ENCODE measurements at places on chromosomes 4 and X.

DNA sequence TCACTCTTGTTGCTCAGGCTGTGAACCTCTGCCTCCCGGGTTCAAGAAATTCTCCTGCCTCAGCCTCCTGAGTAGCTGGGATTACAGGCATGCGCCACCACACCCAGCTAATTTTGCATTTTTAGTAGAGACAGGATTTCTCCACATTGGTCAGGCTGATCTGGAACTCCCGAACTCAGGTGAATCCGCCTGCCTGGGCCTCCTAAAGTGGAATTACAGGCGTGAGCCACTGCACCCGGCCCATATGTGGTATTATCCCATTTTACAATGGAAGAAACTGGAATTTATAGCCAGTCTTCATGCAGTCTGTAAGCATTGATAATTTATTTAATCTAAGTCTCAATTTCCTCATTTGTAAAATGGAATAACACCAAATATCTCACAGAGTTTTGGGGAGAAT, 161.8 kb downstream of the GABRB1 start:
- DNase-seq, result no peak

- DNase-seq, result no peak
Measured at GRCh38 chr4:98568941-98569663, 89.3 kb downstream of the TSPAN5 start.

- no peak for DNase-seq
Measured at GRCh38 chr4:8402181-8402597, 38.3 kb downstream of the ACOX3 start.

DNA sequence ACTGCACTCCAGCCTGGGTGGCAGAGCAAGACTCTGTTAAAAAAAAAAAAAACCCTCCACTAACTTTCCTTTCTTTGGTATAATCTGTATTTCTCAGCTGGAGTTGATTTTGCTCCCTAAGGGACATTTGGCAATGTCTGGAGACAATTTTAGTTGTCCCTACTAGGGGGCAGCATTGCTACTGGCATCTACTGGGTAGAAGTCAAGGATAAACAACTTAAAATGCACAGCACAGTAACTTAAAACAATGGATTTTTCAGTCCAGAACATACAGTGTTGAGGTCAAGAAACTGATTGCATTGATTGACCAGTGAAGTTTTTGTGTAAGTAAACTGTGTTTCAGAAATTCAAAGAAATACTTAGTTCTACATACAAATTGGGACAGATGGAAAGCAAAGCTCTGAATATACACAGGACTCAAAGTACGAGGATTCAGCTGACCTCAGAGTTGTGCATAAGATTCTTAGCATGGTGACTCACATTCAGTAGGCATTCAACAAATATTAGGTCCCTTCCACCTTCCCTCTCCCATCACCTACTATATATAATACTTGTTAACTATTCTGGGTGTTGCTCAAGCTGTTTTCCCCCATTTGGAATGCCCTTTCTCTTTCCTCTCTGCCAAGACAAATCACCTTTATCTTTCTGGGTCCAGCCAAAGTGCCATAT, 8.8 kb downstream of the DDX53 start:
- DNase-seq, result no peak

DNA sequence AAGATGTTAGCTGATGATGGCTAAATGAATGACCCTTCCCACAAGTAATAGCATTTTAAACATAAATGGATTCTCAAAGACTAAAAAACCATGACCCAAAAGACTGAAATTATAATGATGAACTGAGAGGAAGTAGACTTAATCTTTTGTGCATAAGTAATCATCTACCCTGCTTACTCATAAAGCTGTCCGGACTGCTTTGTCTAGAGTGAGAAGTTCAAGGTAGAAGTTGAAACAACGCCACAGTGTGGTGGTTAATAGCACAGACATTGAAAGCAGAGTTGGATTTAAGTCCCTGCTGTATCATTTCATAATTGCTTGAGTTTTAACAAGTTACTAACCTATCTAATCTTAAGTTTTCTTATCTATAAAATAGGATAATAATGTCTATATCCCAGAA, 346.6 kb downstream of the CENPC start:
- no peak for DNase-seq

DNA sequence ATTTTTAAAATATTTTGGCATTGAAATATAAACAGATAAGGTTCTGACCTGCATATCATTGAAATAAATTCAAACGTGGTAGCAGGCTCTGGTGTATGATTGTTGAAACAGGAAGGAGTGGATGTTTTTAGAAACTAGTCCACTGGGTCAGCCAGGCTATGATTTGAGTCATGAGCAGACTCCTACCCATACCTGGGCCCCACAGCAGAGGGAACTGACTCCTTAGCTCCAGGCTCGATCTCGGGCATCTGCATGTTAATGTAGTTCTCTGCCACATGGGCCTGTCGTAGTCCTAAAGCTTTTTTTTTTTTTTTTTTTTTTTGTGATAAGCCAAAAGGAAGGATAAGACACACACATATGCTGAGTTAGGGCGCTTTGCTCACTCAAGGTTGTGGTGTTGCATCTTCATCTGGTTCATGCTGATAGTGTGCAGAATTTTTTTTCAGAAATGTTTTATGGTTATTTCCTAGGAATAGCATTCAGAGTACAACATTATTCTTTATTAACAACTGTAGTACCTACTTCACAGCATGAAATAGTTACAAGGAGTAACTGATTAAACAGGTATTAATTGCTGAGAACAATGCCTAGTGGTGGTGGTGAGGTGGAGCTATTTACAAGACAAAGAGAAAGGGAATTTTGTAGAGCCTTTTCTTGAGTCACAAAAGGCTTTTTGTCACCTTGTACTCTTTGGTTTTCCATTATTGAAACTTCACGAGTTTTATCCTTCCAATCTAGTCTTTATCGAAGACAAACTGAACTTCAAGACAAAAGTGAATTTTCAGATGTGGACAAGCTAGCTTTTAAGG, 27.3 kb downstream of the OFD1 start:
- DNase-seq, result no peak

Data from fibroblast of skin of left quadriceps (primary cell).